Adrenal gland (tissue), 19 donors: ENCODE measurements at places on chromosomes 6 and 20. TPM values are rescaled to one million over a fixed set of nuclear protein-coding genes. Genes with fewer than 3 reads are reported as not detected.

Gene C6orf58
- not detected for total RNA-seq

Gene FNDC11
- total RNA-seq, result 0.54 TPM

Gene C6orf141
- not detected for total RNA-seq

Gene DACT2
- 11.2 TPM for total RNA-seq

Gene ZC3H12D
- total RNA-seq, result 12.0 TPM

Gene BPI
- total RNA-seq, result 0.15 TPM

Gene ARMC2
- 6.3 TPM for total RNA-seq

Gene TUBB2B
- total RNA-seq, result 1.5 TPM

Gene ATP6V1G2
- total RNA-seq, result 0.90 TPM

Gene OR2H2
- not detected for total RNA-seq

Gene SLC4A11
- 30.6 TPM for total RNA-seq

Gene DEFB119
- total RNA-seq, result not detected

Gene OR12D3
- not detected for total RNA-seq

Gene PROCR
- 38.9 TPM for total RNA-seq

Gene LY6G6C
- not detected for total RNA-seq

Gene TGM3
- total RNA-seq, result not detected

Gene TENT5A
- total RNA-seq, result 15.3 TPM

Gene KHDC1L
- total RNA-seq, result not detected

Gene ARFGEF3
- total RNA-seq, result 0.76 TPM

Gene TFEB
- 21.2 TPM for total RNA-seq

Gene RALY
- 39.2 TPM for total RNA-seq

Gene ELOVL2
- total RNA-seq, result 1.4 TPM

Gene TMC2
- not detected for total RNA-seq

Gene PPP1R16B
- total RNA-seq, result 12.8 TPM

Gene SLC35D3
- total RNA-seq, result not detected

Gene SLC17A1
- not detected for total RNA-seq

Gene RAB32
- 31.7 TPM for total RNA-seq

Gene OPRM1
- total RNA-seq, result 0.98 TPM

Gene CCN6
- total RNA-seq, result not detected

Gene CSNK2B
- total RNA-seq, result 144 TPM

Gene VGLL2
- not detected for total RNA-seq

Gene TFAP2A
- not detected for total RNA-seq

Gene HLA-DRB1
- 51.7 TPM for total RNA-seq

Gene VNN1
- 0.33 TPM for total RNA-seq

Gene LGSN
- not detected for total RNA-seq

Gene VWA7
- total RNA-seq, result 2.3 TPM

Gene L3MBTL1
- 15.0 TPM for total RNA-seq

Gene FOXQ1
- not detected for total RNA-seq

Gene OXT
- 1.1 TPM for total RNA-seq

Gene SLC35B3
- total RNA-seq, result 15.6 TPM
